ENCODE measurements at places on chromosomes 6 and 20.

GRCh38 chr6:53702316-53702715 is 36.8 kb upstream of the KLHL31 start:
- DNase-seq, result peak; percentile 24

- no peak for DNase-seq
These were observed 152.1 kb downstream of the KHDC1L start for GRCh38 chr6:73073238-73073637.

DNA sequence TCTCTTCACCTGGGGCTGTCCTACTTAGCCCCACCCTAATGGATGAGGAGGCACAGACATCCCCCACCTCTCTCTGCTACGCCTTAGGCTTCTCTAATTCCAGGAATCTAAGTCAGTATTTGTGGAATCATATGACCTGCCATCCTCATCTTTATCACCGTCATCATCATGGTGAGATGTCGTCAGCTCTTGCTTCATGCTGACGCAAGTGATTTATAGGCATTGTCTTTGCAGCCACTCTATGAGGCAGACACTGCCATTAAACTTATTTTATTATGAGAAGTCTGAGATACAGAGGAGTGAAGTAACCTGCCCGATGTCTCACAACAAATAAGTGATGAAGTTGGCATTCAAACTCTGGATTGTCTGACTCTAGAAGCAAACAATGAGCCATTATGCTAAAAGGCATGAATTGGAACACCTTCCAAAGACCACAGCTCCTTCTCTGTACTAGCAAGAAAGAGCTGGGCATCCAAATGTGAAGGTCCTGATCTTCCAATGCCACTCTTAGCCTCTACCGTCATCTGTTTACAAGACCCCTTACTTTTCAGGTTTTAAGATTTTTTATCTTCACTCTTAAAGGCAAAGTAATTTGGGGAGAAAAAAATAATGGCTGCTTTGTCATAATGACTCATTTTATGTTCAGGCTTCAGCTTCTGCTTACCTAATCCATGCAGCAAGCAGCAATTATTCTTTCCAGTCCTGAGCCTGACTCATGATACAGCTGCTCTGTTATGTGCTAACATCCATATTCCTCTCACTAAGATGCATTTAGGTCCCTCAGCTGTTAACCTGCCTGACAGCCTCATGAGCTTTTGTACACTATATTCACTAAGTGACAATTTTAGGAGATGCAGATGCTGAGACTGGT is 113.7 kb upstream of the BCLAF1 start:
- DNase-seq, result no peak

DNA sequence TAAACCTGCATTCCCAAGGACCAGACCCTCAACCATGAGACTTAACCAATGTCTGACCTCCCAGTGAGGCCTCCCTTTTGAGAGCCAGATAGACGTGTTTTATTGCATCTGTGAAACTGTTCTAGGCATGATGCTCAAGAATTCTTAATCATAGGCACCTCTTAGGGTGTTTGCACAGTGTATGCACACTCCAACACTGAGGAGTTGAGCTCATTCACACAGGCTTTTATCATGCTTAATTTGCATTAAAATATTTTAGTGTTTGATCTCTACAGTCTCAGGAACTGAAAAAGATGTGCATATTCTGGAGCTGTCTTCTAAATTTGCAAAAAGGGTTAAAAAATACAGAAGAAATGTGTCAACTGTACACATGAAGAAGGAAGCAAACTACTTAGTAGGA is 27.4 kb downstream of the RHAG start:
- DNase-seq, result no peak

GRCh38 chr20:59939052-59939878 is 840 bp downstream of the PPP1R3D start:
- no peak for DNase-seq

DNA sequence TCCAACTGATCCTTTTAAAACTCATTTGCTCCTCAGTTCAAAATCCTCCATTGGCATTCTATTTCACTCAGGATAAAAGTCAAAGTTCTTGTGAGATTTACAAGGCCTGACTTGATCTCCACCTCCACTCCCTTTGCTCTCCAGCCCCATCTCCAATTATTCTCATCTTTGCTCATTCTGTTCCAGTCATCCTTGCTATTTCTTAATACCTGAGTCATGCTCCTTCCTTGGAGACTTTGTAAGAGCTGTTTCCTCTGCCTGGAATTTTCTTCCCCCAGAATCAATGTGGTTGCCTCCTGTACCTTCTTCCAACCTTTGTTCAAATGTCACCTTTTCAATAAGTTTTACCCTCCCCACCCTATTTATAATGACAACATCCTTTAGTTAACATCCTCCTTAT is 373.5 kb downstream of the HTR1B start:
- no peak for DNase-seq

DNA sequence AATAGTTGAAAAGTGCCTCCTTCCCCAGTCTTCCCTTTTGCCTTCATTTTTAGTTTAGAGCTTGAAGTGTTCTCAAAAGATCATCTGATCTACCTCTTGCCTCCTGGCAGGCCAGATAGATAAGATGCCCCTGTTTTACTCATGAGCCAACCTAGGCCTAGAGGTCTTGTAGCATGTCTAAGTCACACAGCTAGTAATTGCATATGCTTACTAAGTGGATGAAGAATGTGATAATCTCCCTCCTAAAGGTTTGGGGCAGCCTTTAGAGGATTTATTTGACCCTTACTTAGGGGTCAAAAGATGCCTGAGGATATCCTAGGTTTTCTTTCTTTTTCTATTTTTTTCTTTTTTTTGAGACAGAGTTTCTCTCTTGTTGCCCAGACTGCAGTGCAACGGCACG is 2.1 kb downstream of the C6orf141 start:
- DNase-seq, result no peak

DNA sequence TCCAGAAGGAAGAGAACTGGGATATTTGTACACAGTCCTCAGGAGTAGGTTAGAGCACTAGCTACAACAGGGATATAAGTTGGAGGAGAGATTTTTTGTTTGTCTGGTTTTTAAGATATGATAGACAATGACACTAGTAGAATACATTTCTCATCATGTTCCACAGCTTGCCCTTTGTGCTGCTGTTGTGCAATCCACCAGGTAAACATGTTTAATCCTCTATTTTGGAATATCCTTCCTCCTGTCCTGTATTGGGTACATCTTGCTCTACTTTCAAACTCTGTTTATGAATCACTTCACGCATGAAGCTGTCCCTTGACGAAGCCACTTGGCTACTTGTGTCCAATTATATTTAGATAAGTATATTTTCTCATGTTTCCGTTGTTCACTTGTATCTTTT is 153.6 kb upstream of the TENT5A start:
- DNase-seq, result no peak

- DNase-seq, result no peak
These were observed 33.3 kb downstream of the THBS2 start for GRCh38 chr6:169220068-169220964.

GRCh38 chr6:143792402-143793279 is 50.5 kb upstream of the LTV1 start:
- DNase-seq, result no peak

- no peak for DNase-seq
These were observed 21.5 kb upstream of the ATRN start for GRCh38 chr20:3449319-3449718.

GRCh38 chr6:105069821-105070445 is 109.9 kb downstream of the POPDC3 start:
- DNase-seq, result no peak
